ENCODE measurements at places on chromosomes 16 and 17. TPM values are rescaled to one million over a fixed set of nuclear protein-coding genes. Genes with fewer than 3 reads are reported as not detected.
A peak's percentile ranks its signal among the peaks of the same experiment; 100 is the strongest.

- peaks cover 9% of the 10 kb centered on the region for H3K27me3 ChIP-seq
- no peaks in the 10 kb centered on the region for H3K36me3 ChIP-seq
- DNase-seq: no peak
- no peak overlapping the region for H3K4me3 ChIP-seq
- H3K27ac ChIP-seq: no peak overlapping the region
Measured at GRCh38 chr16:50909831-50910735, 168.2 kb downstream of the CYLD start.

The PRAC2 gene
- not detected for total RNA-seq

The AIPL1 gene
- not detected for total RNA-seq

- H3K27me3 ChIP-seq: no peaks in the 10 kb centered on the region
- no peaks in the 10 kb centered on the region for H3K36me3 ChIP-seq
- DNase-seq: peak; percentile 51
- H3K27ac ChIP-seq: peak overlapping the region; percentile 73
- H3K4me3 ChIP-seq: no peak overlapping the region
- peaks cover 26% of the 10 kb centered on the region for H3K4me1 ChIP-seq
Measured at GRCh38 chr17:77300016-77300686, 159.4 kb downstream of the SEC14L1 start.

- no peak overlapping the region for H3K4me3 ChIP-seq
- H3K27me3 ChIP-seq: no peaks in the 10 kb centered on the region
- no peak for DNase-seq
- H3K27ac ChIP-seq: peak overlapping the region; percentile 95
- H3K4me1 ChIP-seq: peaks cover 24% of the 10 kb centered on the region
Measured at GRCh38 chr17:18262111-18262510, 1.6 kb downstream of the MIEF2 start.

The MLX gene
- 29.7 TPM for total RNA-seq

- no peak for DNase-seq
- H3K36me3 ChIP-seq: no peaks in the 10 kb centered on the region
- H3K4me1 ChIP-seq: peaks cover 26% of the 10 kb centered on the region
- H3K27ac ChIP-seq: peak overlapping the region; percentile 97
Measured at GRCh38 chr17:75975757-75976174, 3.2 kb downstream of the ACOX1 start.

The ZNF232 gene
- total RNA-seq: 11.8 TPM

DNA sequence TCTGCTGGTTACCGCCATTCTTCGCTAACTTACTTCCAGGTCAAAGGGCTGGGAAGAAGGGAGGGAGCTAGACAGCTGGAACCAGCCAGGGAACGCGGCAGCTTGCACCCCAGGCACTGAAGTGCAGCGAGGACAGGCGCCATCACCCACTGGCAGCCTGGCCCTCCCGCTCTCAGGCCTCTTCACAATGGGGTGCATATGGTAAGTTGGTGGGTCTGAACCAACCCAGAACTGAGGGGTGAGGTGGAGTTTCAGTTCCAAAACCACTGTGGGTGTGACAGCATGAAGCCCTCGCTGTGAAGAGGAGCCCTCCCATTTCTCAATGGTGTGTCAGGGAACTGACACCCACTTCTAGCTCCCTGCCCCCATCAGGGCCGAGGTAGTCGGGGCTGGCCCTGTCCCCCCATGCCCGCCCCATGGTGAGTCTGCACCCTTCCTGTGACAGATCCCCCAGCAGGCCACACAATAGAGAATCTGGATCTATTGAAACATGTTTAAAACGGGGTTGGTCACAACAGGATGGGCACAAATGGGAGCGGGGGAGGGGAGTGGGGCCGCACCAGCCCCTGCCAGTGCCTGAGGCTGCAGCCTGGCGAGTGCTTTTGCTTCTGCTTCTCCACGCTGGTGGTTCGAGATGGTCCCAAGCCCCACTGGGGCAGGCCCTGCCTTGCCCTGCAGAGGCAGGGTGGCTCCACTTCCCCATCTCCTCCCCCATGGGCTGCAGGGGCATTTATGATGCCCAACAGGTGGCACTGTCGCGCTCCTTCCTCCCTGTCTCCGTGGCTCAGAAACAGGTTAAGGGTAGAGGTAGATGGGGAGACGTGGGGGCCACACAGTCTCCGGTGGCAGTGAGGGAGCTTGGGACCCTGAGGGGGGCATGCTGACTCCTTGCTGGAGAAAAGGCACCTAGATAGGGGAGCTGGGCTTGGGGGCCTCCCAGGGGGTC, 2.3 kb downstream of the LIMD2 start:
- no peak overlapping the region for H3K27ac ChIP-seq
- H3K4me3 ChIP-seq: no peak overlapping the region
- H3K36me3 ChIP-seq: no peaks in the 10 kb centered on the region
- H3K4me1 ChIP-seq: peaks cover 15% of the 10 kb centered on the region

DNA sequence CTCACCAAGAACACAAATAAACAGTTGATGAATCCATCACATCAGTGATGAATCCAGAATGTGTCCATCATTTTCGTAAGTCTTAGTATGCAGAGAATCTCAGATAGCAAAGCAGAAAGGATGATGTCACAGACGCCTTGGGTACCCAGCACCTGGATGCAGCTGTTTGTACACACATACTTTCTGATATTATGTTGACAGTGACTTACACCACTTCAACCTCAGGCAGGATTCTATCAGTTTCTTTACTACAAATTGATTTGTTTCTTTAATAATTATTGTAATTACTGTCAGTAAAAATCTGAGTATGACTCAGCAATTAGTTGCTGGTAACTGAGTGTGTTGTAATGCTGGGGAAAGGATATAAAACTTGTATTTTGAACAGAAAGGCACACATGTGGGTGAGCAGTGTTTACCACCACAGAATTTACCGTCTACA, 159.8 kb downstream of the RPTOR start:
- no peaks in the 10 kb centered on the region for H3K36me3 ChIP-seq
- peaks cover 9% of the 10 kb centered on the region for H3K4me1 ChIP-seq
- H3K27ac ChIP-seq: no peak overlapping the region
- no peak for DNase-seq
- no peaks in the 10 kb centered on the region for H3K27me3 ChIP-seq
- H3K4me3 ChIP-seq: no peak overlapping the region

The OR3A3 gene
- not detected for total RNA-seq

DNA sequence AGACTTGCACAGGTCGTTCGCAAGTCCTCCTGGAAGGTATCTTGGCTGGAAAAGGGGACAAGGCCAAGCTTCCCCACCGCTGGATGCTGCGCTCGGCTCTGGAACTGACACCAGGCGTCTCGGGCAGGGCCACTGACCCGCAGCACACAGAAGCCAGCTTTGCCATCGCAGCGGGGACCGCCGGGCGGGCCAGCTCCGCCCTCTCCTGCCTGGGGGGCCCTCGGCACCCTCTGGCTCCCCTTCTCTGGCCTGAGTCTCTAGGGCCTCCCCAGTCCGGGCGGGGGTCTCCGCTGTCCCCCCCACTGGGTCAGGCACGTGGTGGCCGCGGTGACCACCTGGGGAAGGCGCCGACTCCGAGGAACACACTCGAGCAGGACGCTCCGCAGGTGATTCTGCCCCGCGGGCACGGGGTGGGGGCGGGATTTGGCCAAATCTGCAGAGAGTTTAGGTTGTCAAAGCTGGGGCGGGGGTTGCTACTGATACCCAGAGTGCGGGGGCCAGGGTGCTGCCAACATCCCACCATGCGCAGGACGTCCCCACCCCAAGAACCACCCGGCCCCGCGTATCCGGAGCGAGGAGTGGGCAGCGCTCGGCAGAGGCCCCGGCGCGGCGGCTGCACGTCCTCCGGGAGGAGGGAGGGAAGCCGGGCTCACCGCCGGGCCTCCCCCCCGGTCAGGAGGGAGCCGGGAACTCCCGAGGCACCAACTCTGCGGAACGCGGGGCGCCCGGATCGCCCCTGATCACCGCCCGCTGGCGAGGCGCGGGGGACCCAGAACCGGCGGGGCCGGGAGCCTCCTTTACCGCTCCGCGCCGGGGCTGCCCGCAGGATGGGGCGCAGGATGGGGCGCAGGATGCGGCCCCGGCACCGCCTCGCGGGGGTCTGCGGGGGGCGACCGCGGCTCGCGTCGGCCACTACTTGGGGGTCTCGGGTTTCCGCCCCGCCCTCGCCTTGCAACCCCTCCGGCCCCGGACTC, 744 bp upstream of the METRNL start:
- DNase-seq: peak; percentile 58
- H3K4me1 ChIP-seq: peaks cover 27% of the 10 kb centered on the region
- peak overlapping the region; percentile 77 for H3K4me3 ChIP-seq

- H3K4me1 ChIP-seq: no peaks in the 10 kb centered on the region
- H3K27me3 ChIP-seq: no peaks in the 10 kb centered on the region
- H3K27ac ChIP-seq: no peak overlapping the region
- H3K36me3 ChIP-seq: no peaks in the 10 kb centered on the region
- DNase-seq: no peak
Measured at GRCh38 chr17:20280851-20281250, 186.5 kb downstream of the LGALS9B start.

Measured in hepatocyte (in vitro differentiated cells).